ENCODE measurements at places on chromosomes 16 and 17. TPM values are rescaled to one million over a fixed set of nuclear protein-coding genes. Genes with fewer than 3 reads are reported as not detected.
A peak's percentile ranks its signal among the peaks of the same experiment; 100 is the strongest.

ABCA9 gene
- total RNA-seq, result 0.30 TPM

DNA sequence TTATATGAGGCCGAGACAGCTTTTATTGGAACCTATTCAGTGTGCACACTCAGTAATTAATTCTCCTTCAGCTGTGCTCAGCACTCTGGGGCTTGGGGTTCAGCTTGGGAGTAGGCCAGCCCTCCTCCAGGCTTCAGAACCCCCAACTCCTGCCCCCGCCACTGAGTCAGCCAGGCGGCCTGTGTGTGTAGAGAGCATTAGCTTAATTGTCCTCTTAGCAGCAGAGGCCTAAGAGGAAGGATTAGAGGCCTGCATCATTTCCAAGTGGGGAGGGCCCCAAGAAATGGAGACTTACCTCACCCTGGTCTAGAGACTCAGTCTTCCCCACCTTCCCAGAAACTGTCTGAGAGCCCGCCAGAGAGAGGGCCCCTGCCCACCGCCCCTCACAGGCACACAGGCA, 772 bp downstream of the PRSS53 start:
- no peaks in the 10 kb centered on the region for H3K27me3 ChIP-seq
- H3K36me3 ChIP-seq, result no peaks in the 10 kb centered on the region
- no peaks in the 10 kb centered on the region for H3K4me1 ChIP-seq
- DNase-seq, result no peak

- H3K4me1 ChIP-seq, result no peaks in the 10 kb centered on the region
- no peaks in the 10 kb centered on the region for H3K36me3 ChIP-seq
- H3K27ac ChIP-seq, result no peak overlapping the region
- no peak for DNase-seq
- H3K27me3 ChIP-seq, result no peaks in the 10 kb centered on the region
- H3K4me3 ChIP-seq, result no peak overlapping the region
Observed at GRCh38 chr16:23914946-23915530, 79.3 kb downstream of the PRKCB start.

HEXD gene
- 142 TPM for total RNA-seq

NGFR gene
- total RNA-seq, result 0.07 TPM

GRCh38 chr16:60110531-60110930, 1376.4 kb upstream of the GOT2 start:
- H3K36me3 ChIP-seq, result no peaks in the 10 kb centered on the region
- H3K27me3 ChIP-seq, result no peaks in the 10 kb centered on the region
- no peaks in the 10 kb centered on the region for H3K4me1 ChIP-seq
- no peak overlapping the region for H3K27ac ChIP-seq

DNA sequence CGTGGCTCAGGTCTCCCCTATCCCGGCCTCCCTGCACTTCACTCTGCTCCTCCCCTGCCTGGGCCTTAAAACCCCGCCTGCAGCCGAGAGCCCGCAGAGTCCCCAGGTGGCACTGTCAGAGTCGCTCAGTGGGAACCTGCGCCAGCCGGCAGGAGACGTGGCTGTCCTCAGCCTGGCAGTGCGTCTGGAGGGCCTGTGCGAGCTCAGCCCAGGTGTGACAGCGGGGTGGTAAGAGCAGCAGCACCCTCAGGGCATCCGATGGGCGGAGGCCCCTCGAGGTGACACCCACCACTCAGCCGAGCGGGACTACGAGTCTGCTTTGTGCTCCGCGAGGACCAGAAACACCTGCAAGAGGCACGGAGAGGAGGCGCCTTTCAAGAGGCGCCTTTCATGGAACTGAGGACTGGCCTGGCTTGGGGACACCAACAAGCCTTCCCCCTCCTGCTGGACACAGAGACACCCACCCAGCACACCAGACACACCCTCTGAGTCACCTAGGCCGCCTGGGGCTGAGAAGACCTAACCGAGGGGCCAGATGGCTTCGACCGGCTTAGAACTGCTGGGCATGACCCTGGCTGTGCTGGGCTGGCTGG, at the start of gene CLDN9:
Gene CLDN9, plus strand, starts transcription at position 96 of the 593 bp plus-strand sequence. Its CDS starts 440 bp downstream, at position 536.
- no peaks in the 10 kb centered on the region for H3K27me3 ChIP-seq
- H3K36me3 ChIP-seq, result no peaks in the 10 kb centered on the region
- no peak for DNase-seq
- H3K4me1 ChIP-seq, result peaks cover 9% of the 10 kb centered on the region
- no peak within 1 kb of the TSS for H3K4me3 ChIP-seq
- H3K27ac ChIP-seq, result no peak within 1 kb of the TSS

DNA sequence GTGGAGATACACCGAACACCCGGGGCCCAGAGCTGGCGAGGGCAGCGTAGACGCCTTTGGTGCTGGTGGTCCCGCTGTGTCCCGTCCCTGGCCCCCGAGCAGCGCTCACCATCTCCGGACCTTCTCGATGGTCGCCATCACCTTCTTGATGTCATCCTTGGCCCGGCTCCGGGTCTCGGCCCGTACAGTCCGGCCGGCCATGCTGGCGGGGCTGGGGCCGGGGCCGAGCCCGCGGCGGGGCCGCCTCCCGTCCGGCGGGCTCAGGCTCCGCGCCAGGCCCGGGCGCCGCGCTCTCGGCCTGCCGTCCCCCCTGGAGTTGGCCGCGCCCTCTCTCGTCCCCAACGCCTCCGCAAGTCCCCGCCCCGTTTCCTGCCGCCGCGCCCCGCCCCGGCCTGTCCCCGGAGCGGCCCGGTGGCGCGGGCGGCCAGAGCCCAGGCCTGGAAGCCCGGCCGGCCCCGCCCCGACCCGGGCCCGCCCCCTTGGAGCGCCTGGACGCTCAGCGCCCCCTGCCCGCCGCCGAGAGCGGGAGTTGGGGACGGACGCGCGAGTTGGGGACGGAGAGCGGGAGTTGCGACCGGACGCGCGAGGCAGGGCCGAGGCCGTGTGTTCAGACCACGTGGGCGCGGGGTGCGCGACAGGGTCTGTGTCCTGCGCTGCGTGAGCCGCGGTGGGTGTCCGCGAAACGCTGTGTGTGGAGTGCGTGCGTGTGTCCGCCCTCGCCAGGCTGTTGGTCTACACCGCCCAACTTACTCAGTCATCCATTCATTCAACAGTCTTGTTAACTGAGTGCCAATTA, at the start of gene BCL7C:
Gene BCL7C, minus strand, starts transcription at position 334 of the 796 bp plus-strand sequence. Its CDS starts 133 bp downstream, at position 201.
- H3K27ac ChIP-seq, result peak within 1 kb of the TSS; percentile 82
- peak within 1 kb of the TSS; percentile 82 for H3K4me3 ChIP-seq
- peak; percentile 57 for DNase-seq
- H3K27me3 ChIP-seq, result no peaks in the 10 kb centered on the region
- peaks cover 34% of the 10 kb centered on the region for H3K4me1 ChIP-seq

Data from naive thymus-derived CD4-positive, alpha-beta T cell (primary cell).